ENCODE measurements at places on chromosomes 5 and 9. TPM values are rescaled to one million over a fixed set of nuclear protein-coding genes. Genes with fewer than 3 reads are reported as not detected.
A peak's percentile ranks its signal among the peaks of the same experiment; 100 is the strongest.

Gene PCDHGB5
- 10.0 TPM for total RNA-seq

Gene ENTR1
- total RNA-seq: 44.0 TPM

Gene TUT7
- 14.6 TPM for total RNA-seq

Gene UBQLN1
- total RNA-seq: 116 TPM

Gene LCN12
- 43.2 TPM for total RNA-seq

Gene TCF7
- total RNA-seq: 2.4 TPM

Gene LSM11
- 7.9 TPM for total RNA-seq

Gene NMUR2
- not detected for total RNA-seq

Gene WNK2
- total RNA-seq: 14.3 TPM

Gene CCL21
- total RNA-seq: 108 TPM

Gene ACER2
- total RNA-seq: 2.8 TPM

Gene PCDHA1
- total RNA-seq: not detected

- no peak overlapping the region for H3K4me3 ChIP-seq
- H3K36me3 ChIP-seq: no peaks in the 10 kb centered on the region
- no peak overlapping the region for H3K27ac ChIP-seq
- no peaks in the 10 kb centered on the region for H3K27me3 ChIP-seq
- H3K4me1 ChIP-seq: no peaks in the 10 kb centered on the region
- DNase-seq: no peak
These were observed 125.4 kb upstream of the CCDC152 start for GRCh38 chr5:42631241-42631640.

GRCh38 chr9:26193237-26193636 is 515.0 kb upstream of the TUSC1 start:
- no peaks in the 10 kb centered on the region for H3K4me1 ChIP-seq
- no peak overlapping the region for H3K27ac ChIP-seq
- H3K27me3 ChIP-seq: no peaks in the 10 kb centered on the region
- H3K36me3 ChIP-seq: no peaks in the 10 kb centered on the region
- no peak overlapping the region for H3K4me3 ChIP-seq

- peaks cover 14% of the 10 kb centered on the region for H3K4me1 ChIP-seq
- no peaks in the 10 kb centered on the region for H3K27me3 ChIP-seq
- no peak overlapping the region for H3K4me3 ChIP-seq
- H3K36me3 ChIP-seq: no peaks in the 10 kb centered on the region
These were observed 143.6 kb downstream of the LHFPL2 start for GRCh38 chr5:78504704-78505677.

DNA sequence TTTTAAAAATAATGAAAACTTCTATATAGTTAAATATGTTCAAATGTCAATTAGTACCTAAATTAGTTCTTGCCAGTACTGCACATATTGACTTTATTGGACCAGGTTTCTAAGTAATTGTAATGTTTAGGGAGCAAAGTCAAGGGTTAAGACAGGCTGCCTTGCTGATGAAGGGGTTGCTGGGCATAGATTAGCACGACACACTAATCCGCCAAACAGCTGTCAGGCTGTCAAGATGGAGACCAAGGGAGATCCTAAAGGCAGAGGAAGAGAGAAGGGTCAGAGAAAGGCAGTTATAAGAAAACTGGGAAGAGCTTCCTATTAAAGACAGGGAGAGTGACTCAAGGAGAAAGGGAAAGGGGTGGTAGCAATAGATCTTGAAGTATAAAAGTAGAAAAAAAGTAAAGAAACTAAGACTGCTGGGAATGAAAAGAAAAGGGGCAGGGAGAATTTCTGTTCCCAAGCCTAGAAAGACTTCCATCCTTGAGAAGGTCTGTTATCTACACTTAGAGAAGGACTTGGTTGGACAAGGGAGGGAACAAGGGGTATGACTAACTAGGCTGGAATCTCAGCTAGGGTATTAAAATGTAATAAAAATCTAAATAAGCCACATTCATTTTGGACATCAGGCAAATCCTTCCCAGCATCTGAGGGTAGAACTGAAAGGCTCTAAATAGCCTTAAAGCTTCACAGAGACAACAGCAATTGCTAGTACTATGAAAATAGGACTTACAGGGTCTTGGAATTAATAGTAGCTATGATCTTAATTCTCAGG is 188.7 kb downstream of the FBXL17 start:
- no peak for DNase-seq
- H3K27ac ChIP-seq: no peak overlapping the region

DNA sequence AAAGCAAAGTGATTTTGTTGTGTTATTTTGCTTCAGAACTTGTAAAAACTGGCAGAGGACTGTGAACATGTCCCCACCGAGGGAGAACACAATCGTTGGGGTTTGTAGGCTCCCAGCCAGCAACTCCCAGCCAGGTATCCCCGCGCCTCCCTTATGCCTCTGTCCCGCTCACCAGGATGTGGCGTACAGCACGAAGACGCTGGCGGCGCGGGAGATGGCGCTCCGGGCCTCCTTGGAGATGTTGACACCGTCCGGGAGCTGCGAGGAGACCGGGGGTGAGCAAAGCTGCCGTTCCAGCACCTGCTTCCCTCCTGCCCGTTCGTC is 630 bp downstream of the POLE3 start:
- no peaks in the 10 kb centered on the region for H3K27me3 ChIP-seq
- no peak for DNase-seq
- no peaks in the 10 kb centered on the region for H3K36me3 ChIP-seq
- H3K4me1 ChIP-seq: no peaks in the 10 kb centered on the region
- H3K27ac ChIP-seq: peak overlapping the region; percentile 97
- H3K4me3 ChIP-seq: peak overlapping the region; percentile 75

- H3K27ac ChIP-seq: no peak overlapping the region
- peak; percentile 19 for DNase-seq
- H3K4me3 ChIP-seq: no peak overlapping the region
- H3K36me3 ChIP-seq: no peaks in the 10 kb centered on the region
- H3K4me1 ChIP-seq: no peaks in the 10 kb centered on the region
- H3K27me3 ChIP-seq: no peaks in the 10 kb centered on the region
These were observed 21.0 kb upstream of the SCGB3A2 start for GRCh38 chr5:147857302-147858129.

DNA sequence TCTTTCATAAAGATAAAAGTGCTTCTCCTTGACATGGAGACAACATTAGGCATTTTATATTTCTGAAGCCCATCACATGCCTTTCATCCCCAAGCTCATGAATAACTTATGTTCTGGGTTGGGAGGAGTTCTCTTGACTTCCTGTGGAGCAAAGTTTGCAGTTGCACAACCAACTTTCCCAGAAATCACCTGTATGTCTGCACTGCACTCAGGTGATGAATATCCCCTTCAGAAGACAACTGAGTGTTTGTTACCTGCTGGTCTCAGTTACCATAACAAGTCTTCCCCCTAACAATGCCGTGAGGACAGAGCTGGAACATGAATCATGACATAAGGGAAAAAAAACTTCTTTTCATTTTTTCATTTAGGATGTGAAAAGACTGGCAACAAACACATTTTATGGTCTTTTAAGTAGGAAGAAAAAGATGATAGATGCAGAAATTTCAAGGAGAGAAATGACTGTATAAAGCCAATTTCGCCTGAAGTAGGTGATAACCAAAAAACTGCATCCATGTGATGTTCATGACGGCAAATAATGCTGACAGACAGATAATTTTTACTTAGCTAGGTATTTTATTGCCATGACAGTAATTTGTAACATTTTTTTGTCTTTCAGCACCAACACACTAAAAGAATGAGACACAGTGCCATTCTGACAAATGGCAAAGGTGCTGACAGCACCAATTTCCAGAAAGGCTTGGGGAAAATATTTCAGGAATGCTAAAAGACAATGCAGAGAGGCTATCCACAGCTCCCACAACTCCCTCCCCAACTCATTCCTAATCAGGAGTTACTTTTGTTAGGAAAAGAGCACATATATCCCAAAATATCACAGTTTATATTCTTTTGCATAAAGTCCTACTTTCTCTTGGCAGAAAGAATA is 656.3 kb downstream of the PRELID2 start:
- DNase-seq: no peak
- H3K36me3 ChIP-seq: no peaks in the 10 kb centered on the region
- H3K4me3 ChIP-seq: no peak overlapping the region
- H3K27ac ChIP-seq: no peak overlapping the region

DNA sequence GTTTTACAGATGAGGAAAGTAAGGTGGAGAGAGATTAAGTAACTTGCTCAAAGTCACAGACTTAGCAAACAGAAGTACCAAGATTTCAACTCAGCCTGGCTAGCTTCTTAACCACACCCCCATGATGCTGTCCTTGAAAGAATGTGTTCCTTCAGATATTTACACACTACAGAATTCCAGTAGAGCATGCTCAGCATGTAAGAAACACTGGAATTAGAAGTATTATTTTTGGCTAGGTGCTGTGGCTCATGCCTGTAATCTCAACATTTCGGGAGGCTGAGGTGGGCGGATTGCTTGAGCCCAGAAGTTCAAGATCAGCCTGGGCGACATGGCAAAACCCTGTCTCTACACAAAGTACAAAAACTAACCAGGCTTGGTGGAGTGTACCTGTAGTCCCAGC is 142.4 kb downstream of the EDIL3 start:
- H3K4me3 ChIP-seq: no peak overlapping the region
- H3K36me3 ChIP-seq: no peaks in the 10 kb centered on the region
- no peaks in the 10 kb centered on the region for H3K27me3 ChIP-seq
- no peak overlapping the region for H3K27ac ChIP-seq
- no peak for DNase-seq
- no peaks in the 10 kb centered on the region for H3K4me1 ChIP-seq

GRCh38 chr5:139985733-139986132 is 57.4 kb downstream of the NRG2 start:
- H3K4me3 ChIP-seq: no peak overlapping the region
- H3K27me3 ChIP-seq: no peaks in the 10 kb centered on the region
- no peak for DNase-seq
- no peaks in the 10 kb centered on the region for H3K4me1 ChIP-seq

GRCh38 chr9:130860458-130861316 is 25.6 kb downstream of the ABL1 start:
- DNase-seq: peak; percentile 87
- peak overlapping the region; percentile 80 for H3K27ac ChIP-seq

GRCh38 chr5:95962475-95962773 is 773 bp upstream of the ELL2 start:
- DNase-seq: no peak
- peak overlapping the region; percentile 91 for H3K27ac ChIP-seq
- peak overlapping the region; percentile 83 for H3K4me3 ChIP-seq
- H3K27me3 ChIP-seq: no peaks in the 10 kb centered on the region
- no peaks in the 10 kb centered on the region for H3K4me1 ChIP-seq

DNA sequence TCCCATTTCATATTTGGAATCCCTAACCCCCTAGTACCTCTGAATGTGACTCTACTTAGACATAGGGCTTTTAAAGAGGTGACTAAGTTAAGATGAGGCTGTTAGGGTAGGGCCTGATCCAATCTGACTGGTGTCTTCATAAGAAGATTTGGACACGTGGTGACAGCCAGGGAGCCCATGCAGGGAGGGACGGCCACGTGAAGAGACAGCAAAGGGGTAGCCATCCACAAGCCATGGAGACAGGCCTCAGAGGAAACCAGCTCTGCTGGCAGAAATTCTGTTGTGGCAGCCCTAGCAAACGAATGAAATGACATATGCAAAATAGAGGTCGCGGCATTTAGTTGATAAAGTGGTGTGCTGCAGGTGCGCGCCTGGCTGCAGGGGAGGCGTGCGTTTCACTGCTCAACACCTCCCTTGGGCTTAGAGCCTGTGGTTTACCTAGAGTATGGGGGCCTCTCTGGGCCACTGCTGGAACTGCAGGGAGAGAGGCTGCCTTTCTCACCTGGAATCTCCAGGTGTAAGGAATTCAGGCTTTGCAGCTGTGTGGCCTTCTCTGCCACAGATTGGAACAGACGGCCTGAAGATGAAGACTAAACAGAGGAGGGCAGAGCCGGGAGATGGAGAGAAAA is 7.1 kb upstream of the AFAP1L1 start:
- H3K36me3 ChIP-seq: no peaks in the 10 kb centered on the region
- no peak for DNase-seq
- no peak overlapping the region for H3K27ac ChIP-seq
- H3K4me3 ChIP-seq: no peak overlapping the region
- no peaks in the 10 kb centered on the region for H3K4me1 ChIP-seq
- no peaks in the 10 kb centered on the region for H3K27me3 ChIP-seq

- no peak for DNase-seq
- H3K4me3 ChIP-seq: no peak overlapping the region
- H3K36me3 ChIP-seq: no peaks in the 10 kb centered on the region
- H3K27ac ChIP-seq: peak overlapping the region; percentile 89
These were observed 75.1 kb downstream of the MRPS27 start for GRCh38 chr5:72244862-72245371.

DNA sequence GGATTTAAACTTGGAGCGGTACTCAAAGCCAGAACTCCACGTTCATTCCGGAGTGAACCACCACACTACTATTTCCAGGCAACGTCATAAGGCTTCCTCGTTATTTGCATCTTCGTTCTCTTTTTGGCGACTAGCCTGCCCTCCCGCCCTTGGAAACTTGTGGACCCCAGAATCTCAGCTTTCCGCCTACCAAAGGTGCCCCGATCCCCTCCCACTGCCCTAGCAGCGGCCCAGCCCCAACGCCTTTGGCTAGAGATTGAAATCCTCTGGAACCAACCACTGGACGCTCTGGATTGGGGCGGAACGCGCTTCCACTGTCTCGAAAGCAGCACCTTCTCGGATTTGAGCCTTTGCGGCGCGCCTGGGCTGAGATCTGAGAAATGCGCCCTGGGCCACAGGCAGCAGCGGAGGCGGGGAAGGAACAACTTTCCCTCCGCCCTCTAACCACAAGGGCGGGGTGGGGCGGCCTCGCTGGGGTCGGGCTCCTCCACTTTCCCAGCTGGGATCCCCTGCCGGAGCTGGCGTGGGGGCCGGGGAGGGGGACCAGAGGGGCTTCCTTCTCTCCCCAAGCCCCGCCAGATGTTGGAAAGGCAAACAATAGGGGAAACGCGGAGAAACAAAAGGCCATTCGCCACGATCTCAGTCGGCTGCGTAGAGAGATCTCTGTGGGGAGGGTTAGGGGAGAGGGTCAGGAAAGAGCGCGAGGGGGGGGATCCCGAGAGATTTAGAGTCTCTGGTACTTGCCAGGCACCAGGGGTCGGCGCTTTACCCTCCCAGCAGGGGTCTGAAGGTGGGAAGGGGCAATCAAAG is 1.3 kb downstream of the MOB3B start:
- no peaks in the 10 kb centered on the region for H3K27me3 ChIP-seq
- no peaks in the 10 kb centered on the region for H3K36me3 ChIP-seq
- DNase-seq: peak; percentile 84
- H3K4me1 ChIP-seq: no peaks in the 10 kb centered on the region
- peak overlapping the region; percentile 84 for H3K4me3 ChIP-seq

- H3K4me3 ChIP-seq: no peak overlapping the region
- peaks cover 6% of the 10 kb centered on the region for H3K4me1 ChIP-seq
- DNase-seq: no peak
- H3K27me3 ChIP-seq: peaks cover 13% of the 10 kb centered on the region
These were observed 9.1 kb downstream of the UNC5A start for GRCh38 chr5:176819476-176819875.

DNA sequence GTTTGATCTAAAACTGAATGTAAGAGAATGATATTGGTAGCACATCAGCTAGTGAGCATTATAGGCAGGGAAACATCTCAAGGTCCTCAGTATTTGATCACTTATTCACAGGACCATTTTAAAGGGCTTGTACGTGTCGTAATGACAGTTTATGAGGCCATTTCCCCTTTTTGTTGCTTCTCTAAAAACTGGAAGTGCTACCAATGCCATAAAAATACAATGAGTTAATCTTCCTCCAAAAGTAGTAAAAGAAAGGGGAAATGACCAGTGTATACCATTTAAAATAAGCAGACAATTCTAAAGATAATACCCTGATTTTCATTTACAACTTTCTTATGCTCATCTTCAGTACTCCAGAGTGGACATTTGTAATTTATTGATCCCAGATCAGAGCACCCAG is 285.8 kb upstream of the PCSK5 start:
- DNase-seq: no peak
- H3K4me1 ChIP-seq: no peaks in the 10 kb centered on the region
- no peak overlapping the region for H3K4me3 ChIP-seq
- no peaks in the 10 kb centered on the region for H3K36me3 ChIP-seq
- H3K27me3 ChIP-seq: no peaks in the 10 kb centered on the region
- H3K27ac ChIP-seq: no peak overlapping the region
